GM13977 (cell line): ENCODE measurements at places on chromosomes 12 and 14.

- no peak for DNase-seq
Measured at GRCh38 chr14:20515846-20516245, 10.5 kb downstream of the RNASE10 start.

DNA sequence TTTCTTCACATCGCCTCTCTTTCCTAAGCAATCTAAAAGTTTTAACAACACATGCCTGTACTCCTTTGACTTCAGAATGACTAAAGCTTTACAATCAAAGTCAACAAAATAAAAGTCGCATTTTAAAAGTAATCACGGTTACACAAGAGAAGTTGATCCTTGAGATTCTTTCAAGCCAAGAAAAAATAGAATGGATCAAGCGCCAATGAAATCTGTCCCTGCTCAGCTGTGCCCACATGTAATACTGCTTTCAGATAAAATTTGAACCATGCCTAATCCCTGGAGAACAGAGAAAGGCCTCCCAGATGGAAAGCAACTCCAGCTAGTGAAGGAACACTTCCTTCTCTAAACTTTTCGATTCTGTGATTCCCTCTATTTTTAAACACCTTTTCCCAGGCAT is 113.1 kb downstream of the FBXL14 start:
- no peak for DNase-seq

GRCh38 chr14:72532686-72533454 is 361.0 kb downstream of the DPF3 start:
- no peak for DNase-seq

- DNase-seq: no peak
Measured at GRCh38 chr14:80475074-80475473, 263.8 kb upstream of the DIO2 start.

- DNase-seq: no peak
Measured at GRCh38 chr14:34450542-34450915, 11.5 kb downstream of the SPTSSA start.

GRCh38 chr14:60553808-60554207 is 44.9 kb downstream of the SIX6 start:
- DNase-seq: no peak

DNA sequence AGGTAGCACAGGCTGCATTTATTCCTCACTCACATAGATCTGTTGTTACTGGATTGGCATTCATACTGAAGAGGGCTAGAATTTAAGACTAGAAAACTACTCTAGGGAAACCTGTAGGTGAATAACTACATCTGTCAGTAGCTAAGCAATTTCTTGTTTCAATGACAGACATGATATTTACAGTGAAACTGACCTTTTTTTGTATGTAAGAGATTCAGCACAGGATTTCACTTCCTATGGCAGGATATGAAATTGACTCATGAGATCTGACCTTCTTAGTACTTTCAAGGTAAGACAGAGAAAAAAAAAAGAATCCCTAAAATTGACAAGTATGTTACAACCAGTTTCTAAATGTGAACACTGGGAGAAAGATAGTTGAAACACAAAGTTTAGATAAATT is 189.8 kb upstream of the SLC16A7 start:
- no peak for DNase-seq

GRCh38 chr14:60303745-60304144 is 54.7 kb downstream of the PPM1A start:
- no peak for DNase-seq

GRCh38 chr14:102737402-102738372 is 39.6 kb upstream of the TRAF3 start:
- no peak for DNase-seq

DNA sequence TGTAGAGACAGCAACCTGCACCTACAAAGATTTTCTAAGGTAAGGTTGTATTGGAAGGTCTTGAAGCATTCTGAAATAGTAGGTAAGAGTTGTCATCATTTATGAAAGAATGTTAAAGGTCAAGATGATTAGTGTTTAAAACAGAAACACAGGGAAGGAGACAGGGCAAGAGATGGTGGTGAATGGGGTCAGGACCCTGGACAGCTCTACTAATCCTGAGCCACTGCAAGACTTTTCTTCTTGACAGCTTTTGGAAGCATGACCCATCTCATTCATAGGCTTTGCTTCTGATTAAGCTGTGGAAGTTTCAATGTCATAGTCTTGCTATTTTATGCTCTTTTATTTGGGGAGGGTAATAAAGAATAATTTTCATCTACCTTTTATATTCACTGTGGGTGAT is 75.5 kb upstream of the CAND1 start:
- no peak for DNase-seq

DNA sequence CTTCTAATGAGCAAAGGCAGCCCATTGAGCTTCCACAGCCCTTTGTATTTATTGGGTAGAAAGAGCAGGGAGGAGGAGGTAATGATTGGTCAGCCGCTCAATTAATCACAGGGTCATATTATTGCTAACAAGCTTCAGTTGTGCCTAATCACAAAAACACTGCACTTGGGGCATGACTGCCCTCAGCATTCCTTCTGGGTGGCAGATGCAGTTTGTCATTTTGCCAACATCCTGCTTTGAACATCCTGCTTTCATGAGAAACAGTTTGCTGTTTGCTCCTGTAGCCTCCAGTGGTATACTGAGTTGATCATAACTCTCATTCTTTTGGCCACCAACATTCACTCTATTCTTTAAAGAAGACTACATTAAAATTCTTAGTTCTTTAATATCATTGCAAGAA is 462.9 kb upstream of the MIS18BP1 start:
- DNase-seq: no peak
